ENCODE measurements at places on chromosomes 13 and 19. TPM values are rescaled to one million over a fixed set of nuclear protein-coding genes. Genes with fewer than 3 reads are reported as not detected.

Gene PLA2G4C
- total RNA-seq = 2.4 TPM

Gene ZNF66
- total RNA-seq = 4.9 TPM

Gene ZNF708
- total RNA-seq = 9.9 TPM

Gene FGF9
- 2.0 TPM for total RNA-seq

Gene TTC9B
- not detected for total RNA-seq

Gene GDF15
- 123 TPM for total RNA-seq

Gene WDR88
- not detected for total RNA-seq

- H3K27ac ChIP-seq = no peak overlapping the region
- no peak for DNase-seq
- no peaks in the 10 kb centered on the region for H3K36me3 ChIP-seq
Observed at GRCh38 chr13:29907670-29908069, 57.3 kb upstream of the UBL3 start.

DNA sequence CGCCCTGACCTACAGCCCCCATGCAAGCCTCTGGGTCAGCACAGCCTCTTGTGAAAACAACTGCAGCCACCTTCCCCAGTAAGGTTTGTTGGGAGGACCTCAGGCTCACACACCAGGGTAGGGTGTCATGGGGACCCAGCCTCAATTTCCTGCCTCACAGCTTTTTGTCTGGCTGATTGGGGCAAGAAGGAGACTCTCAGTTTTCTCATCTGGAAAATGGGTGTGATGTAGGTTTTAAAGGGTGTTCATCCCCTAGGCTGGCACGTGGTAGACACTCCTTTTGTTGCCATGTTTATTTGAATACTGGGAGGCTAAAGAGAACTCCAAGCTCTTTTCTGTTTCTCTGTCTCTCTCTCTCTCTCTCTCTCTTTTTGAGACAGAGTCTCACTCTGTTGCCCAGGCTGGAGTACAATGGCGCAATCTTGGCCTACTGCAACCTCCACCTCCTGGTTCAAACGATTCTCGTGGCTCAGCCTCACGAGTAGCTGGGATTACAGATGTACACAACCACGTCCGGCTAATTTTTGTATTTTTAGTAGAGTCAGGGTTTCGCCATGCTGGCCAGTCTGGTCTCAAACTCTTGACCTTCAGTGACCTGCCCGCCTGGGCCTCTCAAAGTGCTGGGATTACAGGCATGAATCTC lies 18.2 kb upstream of the PLAUR start:
- H3K27me3 ChIP-seq = no peaks in the 10 kb centered on the region
- no peak overlapping the region for H3K27ac ChIP-seq
- no peaks in the 10 kb centered on the region for H3K36me3 ChIP-seq
- no peaks in the 10 kb centered on the region for H3K4me1 ChIP-seq

DNA sequence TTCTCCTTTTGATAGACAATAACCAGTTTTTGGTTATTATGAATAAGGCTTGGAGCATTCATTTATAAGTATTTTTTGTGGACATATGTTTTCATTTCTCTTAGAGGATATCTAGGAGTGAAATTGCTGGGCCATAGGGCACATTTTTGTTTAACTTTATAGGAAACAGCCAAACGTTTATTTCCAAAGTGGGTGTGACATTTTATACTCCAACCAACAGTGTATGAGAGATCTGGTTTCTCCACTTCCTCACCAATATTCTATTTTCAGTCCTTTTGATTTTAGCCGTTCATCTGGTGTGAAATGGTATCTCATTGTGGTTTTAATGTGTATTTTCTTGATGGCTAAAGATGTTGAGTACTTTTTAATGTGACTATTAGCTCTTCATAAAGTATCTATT lies 21.9 kb downstream of the TDRD3 start:
- H3K4me3 ChIP-seq = no peak overlapping the region
- no peaks in the 10 kb centered on the region for H3K27me3 ChIP-seq
- no peaks in the 10 kb centered on the region for H3K4me1 ChIP-seq
- no peak for DNase-seq

DNA sequence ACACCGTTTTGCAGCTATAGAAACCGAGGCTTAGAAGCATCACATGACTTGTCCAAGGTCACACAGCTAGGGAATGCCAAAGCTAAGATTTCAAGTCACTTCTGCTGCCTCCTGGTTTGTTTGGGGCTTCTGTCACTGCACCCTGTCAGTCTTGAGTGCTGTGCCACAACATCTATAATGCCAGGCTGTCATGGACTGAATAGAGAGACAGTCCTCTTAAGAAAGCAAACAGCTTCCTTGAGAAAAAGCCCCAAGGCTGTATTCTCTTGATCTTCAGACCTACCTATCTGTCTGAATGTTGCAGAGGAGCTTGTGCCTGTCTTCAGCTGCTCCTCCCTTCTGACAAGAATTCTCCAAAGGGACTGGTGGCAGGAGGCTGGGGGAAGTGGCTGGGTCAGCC lies 81.6 kb downstream of the OLFM4 start:
- no peaks in the 10 kb centered on the region for H3K27me3 ChIP-seq
- no peaks in the 10 kb centered on the region for H3K4me1 ChIP-seq
- no peak overlapping the region for H3K27ac ChIP-seq
- H3K36me3 ChIP-seq = no peaks in the 10 kb centered on the region
- H3K4me3 ChIP-seq = no peak overlapping the region
- no peak for DNase-seq

- no peak overlapping the region for H3K27ac ChIP-seq
- no peaks in the 10 kb centered on the region for H3K36me3 ChIP-seq
- H3K27me3 ChIP-seq = no peaks in the 10 kb centered on the region
- peak; percentile 71 for DNase-seq
- H3K4me1 ChIP-seq = no peaks in the 10 kb centered on the region
Observed at GRCh38 chr13:52348983-52349780, 56.8 kb downstream of the THSD1 start.

GRCh38 chr13:38743466-38743865 lies 56.6 kb downstream of the FREM2 start:
- no peaks in the 10 kb centered on the region for H3K27me3 ChIP-seq
- no peak overlapping the region for H3K4me3 ChIP-seq
- no peaks in the 10 kb centered on the region for H3K4me1 ChIP-seq
- H3K36me3 ChIP-seq = no peaks in the 10 kb centered on the region
- H3K27ac ChIP-seq = no peak overlapping the region
- no peak for DNase-seq

DNA sequence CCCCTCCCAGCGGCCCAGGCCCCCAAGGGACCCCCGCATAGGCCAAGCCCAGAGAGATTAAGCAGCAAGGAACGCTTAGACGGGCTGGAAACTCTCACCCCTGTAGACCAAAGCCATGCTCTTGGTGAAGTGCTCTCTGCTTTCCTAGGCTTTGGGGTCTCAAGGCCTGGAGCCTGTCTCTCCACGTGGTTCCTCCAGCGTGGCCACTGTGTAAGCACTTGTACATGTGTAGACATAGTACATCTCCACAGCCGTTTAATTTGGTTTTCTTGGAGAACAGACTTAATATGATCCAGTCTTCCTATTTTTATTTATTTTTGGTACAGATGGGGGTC lies 1.1 kb downstream of the NUDT19 start:
- H3K27ac ChIP-seq = peak overlapping the region; percentile 91
- H3K36me3 ChIP-seq = no peaks in the 10 kb centered on the region
- DNase-seq = no peak
- no peaks in the 10 kb centered on the region for H3K27me3 ChIP-seq
- H3K4me3 ChIP-seq = peak overlapping the region; percentile 62

- H3K27me3 ChIP-seq = no peaks in the 10 kb centered on the region
- peak overlapping the region; percentile 5 for H3K27ac ChIP-seq
- peaks cover 5% of the 10 kb centered on the region for H3K4me1 ChIP-seq
- no peak for DNase-seq
- no peak overlapping the region for H3K4me3 ChIP-seq
Observed at GRCh38 chr13:45238945-45239795, 38.3 kb upstream of the KCTD4 start.

DNA sequence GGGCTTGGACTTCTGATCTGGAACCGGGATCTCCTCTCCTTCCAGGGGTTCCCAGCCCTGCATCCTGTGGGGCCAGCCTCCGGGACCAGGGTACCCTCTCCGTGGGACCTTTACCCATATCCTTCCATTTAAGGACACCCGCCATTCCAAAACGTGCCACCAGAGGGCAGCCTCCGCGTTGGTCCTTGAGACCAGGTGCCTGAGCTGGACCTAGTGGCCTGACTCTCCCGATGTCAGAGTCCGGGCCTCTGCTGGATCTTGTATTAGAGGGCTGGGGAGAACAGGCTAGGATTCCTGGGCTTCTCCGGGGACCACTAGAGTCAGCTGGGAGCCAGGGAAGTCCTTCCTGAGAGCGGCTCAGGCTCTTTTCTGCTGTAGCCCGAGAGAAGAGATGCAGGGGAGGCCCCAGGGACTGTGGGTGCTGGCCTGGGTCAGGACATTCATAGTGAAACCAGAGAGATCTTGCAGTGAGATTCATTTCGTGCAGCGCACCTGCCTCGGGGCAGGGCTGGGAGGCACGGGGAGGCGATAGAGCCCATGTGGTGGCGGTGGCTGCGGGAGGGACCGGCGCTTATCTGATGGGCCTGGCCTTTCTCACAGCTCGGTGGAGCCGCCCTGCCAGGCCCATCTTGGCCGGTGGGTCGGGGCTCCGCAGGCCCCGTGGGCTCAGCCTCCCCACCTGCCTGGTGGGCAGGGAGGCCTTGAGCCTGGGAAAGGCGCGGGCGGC lies 9.8 kb upstream of the SLC7A10 start:
- no peaks in the 10 kb centered on the region for H3K36me3 ChIP-seq
- H3K4me3 ChIP-seq = no peak overlapping the region
- H3K4me1 ChIP-seq = no peaks in the 10 kb centered on the region
- no peak overlapping the region for H3K27ac ChIP-seq
- H3K27me3 ChIP-seq = peaks cover 5% of the 10 kb centered on the region
- DNase-seq = peak; percentile 90

DNA sequence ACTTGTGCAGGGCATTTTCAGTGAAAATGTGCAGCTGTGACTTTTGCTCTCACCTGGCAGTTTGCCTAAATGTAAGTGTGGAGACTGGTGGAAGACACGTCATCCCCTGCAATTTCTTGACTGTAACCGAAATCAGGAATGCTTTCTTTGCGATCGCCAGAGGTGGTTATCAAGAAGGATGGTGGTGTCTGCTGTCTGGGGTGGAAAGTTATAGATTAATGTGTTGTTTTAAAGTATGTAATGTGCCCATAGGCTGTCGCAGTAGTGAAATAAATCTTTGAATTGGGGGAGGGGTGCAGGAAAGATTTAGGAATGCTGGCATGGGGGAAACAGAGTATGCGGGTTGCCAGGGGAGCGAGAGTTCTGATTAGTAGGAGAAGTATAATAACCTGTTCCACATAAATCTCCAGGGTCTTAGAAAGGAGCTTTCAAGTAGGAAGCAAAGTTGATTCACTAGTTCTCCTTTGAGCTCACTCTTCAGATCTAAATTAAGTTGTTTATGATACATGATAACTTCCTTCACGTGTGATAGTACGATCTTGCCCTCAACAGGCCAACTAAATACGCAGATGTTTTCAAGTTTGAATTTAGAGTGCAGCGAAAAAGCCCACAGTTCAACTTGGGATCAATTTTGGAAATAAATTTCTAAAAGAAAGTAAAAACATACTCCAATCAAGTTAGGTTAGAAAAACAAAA lies 1520.0 kb upstream of the SLC10A2 start:
- H3K27ac ChIP-seq = no peak overlapping the region
- no peaks in the 10 kb centered on the region for H3K36me3 ChIP-seq
- DNase-seq = peak; percentile 24
- no peaks in the 10 kb centered on the region for H3K4me1 ChIP-seq
- H3K27me3 ChIP-seq = no peaks in the 10 kb centered on the region

DNA sequence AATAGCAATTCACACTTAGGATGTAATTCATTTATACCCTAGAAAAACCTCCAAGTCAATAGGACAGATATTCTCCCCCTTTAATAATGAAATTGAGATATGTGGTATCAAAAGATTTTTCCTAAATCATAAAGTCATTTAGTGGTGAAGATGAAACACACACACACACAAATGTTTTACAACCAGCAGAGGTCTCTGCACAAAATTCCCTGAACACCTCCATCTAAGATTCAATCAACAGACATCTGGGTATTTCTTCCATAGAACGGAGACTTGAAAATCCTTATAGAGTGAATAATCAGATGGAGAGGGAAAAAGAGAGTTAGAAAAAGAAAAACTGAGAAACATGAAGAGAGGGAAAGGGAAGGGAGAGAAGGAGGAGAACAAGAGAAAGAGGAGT lies 52.8 kb downstream of the MYCBP2 start:
- H3K36me3 ChIP-seq = no peaks in the 10 kb centered on the region
- H3K27ac ChIP-seq = no peak overlapping the region
- H3K4me3 ChIP-seq = no peak overlapping the region
- H3K27me3 ChIP-seq = no peaks in the 10 kb centered on the region
- DNase-seq = no peak

GRCh38 chr13:26881154-26881553 lies 120.6 kb upstream of the GPR12 start:
- H3K27ac ChIP-seq = no peak overlapping the region
- H3K27me3 ChIP-seq = peaks cover 11% of the 10 kb centered on the region
- no peak overlapping the region for H3K4me3 ChIP-seq
- no peaks in the 10 kb centered on the region for H3K4me1 ChIP-seq

GRCh38 chr19:379796-380195 lies 29.2 kb downstream of the C2CD4C start:
- H3K27me3 ChIP-seq = no peaks in the 10 kb centered on the region
- H3K4me1 ChIP-seq = no peaks in the 10 kb centered on the region
- H3K27ac ChIP-seq = no peak overlapping the region

GRCh38 chr13:29581666-29582065 lies 13.8 kb downstream of the SLC7A1 start:
- H3K27ac ChIP-seq = no peak overlapping the region
- H3K27me3 ChIP-seq = no peaks in the 10 kb centered on the region
- H3K36me3 ChIP-seq = no peaks in the 10 kb centered on the region
- H3K4me3 ChIP-seq = no peak overlapping the region

- no peaks in the 10 kb centered on the region for H3K36me3 ChIP-seq
- no peak overlapping the region for H3K27ac ChIP-seq
- DNase-seq = no peak
- peaks cover 16% of the 10 kb centered on the region for H3K4me1 ChIP-seq
- no peak overlapping the region for H3K4me3 ChIP-seq
- no peaks in the 10 kb centered on the region for H3K27me3 ChIP-seq
Observed at GRCh38 chr13:21142766-21143165, 33.6 kb downstream of the SKA3 start.

DNA sequence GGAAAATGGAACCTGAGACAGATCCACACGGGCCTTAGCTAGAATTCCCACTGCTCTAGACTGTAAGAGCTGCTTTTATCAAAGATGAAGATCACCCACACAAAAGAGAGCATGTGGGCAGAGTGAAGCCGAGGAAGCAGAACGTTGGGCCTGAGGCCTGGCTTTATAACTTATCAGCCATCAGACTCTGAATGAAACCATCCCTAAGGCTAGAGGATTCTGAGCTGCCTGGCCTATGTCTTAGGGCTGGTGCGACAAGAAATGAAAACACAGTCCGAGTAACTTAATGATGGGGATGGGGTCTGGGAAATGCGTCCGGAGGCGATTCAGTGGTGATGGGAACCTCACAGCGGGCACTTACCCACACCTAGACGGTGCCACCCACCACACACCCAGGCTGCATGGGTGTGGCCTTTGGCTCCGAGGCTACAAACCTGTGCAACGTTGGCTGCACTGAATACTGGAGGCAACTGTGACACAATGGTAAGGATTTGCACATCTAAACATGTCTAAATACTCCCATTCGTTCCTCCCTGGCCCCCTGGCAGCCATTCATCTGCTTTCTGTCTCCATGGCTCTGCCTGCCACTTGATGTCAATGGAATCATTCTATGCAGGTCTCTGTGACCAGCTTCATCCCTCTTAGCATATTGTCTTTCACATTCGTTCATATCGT lies 62.0 kb downstream of the SLC15A1 start:
- H3K27me3 ChIP-seq = no peaks in the 10 kb centered on the region
- no peak overlapping the region for H3K4me3 ChIP-seq
- no peaks in the 10 kb centered on the region for H3K4me1 ChIP-seq
- no peak overlapping the region for H3K27ac ChIP-seq
- H3K36me3 ChIP-seq = no peaks in the 10 kb centered on the region

- peaks cover 2% of the 10 kb centered on the region for H3K4me1 ChIP-seq
- H3K27ac ChIP-seq = no peak overlapping the region
- no peak for DNase-seq
- H3K27me3 ChIP-seq = no peaks in the 10 kb centered on the region
Observed at GRCh38 chr13:48864100-48864499, 111.6 kb upstream of the FNDC3A start.

All from hepatocyte (in vitro differentiated cells).